ENCODE measurements at places on chromosomes 11 and 22. TPM values are rescaled to one million over a fixed set of nuclear protein-coding genes. Genes with fewer than 3 reads are reported as not detected.

Gene CHRM1
- polyA plus RNA-seq = 0.22 TPM

GRCh38 chr11:61476371-61476770, 32.2 kb upstream of the LRRC10B start:
- DNase-seq = no peak

GRCh38 chr11:11247086-11247485, 106.0 kb downstream of the CSNK2A3 start:
- DNase-seq = no peak

- no peak for DNase-seq
These were observed 11.3 kb upstream of the CXCR5 start for GRCh38 chr11:118872403-118872821.

DNA sequence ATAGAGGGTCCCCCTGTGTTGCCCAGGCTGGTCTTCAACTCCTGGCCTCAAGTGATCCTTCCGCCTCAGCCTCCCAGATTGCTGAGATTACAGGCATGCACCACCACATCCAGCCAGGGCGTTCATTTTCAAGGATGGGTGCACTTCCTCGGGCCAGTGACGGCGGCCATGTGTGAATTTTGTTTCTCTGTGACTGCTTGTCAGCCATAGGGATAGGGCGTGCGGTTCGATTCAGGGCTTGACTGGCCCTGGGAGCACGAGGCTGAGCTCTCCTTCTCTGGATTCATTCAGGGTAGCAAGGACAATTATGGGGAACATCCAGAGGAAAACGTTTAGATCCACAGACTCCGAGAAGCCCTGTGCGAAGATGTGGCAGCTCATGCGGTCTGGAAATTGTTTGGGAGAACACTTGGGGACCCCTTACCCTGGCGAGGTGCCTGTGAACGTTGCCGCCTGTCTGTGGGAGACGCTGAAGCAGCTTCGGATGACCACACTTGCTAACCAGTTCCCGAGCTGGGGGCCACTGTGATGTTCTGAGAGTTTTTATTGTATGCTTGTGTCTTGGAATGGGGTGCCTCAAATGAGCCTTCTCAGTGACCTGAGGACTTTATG, 2.9 kb downstream of the PTDSS2 start:
- DNase-seq = no peak
